ENCODE measurements at places on chromosomes 5 and 9. TPM values are rescaled to one million over a fixed set of nuclear protein-coding genes. Genes with fewer than 3 reads are reported as not detected.
A peak's percentile ranks its signal among the peaks of the same experiment; 100 is the strongest.

- DNase-seq = no peak
Observed at GRCh38 chr9:72813544-72813943, 139.3 kb downstream of the ALDH1A1 start.

DNA sequence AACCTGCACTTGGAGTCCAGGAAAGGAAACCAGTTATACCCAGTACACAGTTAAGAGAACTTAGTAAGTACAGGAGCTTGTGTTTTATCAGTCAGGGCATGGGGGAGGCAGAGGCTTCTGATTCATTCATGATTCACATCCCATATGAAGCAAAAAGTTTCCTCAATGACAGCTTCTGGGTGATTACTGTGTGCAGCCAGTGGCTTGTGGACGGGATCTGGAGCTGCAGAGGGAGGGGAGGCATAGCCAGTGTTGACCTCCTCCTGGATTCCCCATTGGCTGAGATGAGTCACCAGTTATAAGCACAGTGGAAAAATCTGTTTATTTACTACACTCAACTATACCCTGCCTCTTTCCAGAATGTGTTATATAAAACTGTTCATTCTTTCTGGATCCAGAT, 17.7 kb downstream of the IL31RA start:
- no peak for DNase-seq

GRCh38 chr5:55485073-55485472, 49.7 kb downstream of the PLPP1 start:
- DNase-seq = no peak

DNA sequence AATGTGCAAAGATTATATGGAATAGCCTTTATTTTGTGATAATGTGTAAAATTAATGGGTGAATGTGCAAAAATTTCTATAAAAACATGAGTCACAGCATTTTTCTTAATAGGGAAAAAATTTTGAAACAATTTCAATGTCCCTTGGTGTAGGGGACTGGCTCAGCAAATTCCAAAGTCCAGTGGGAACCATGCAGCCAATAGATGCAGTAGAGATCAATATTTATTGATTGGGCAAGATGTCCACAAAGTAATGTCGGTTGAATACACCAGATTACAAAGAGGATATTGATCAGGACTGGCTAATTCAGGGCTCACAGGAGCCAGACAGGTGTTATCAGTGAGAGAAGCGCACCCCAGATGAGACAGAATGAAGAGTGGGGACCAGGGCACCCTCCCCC, 62.5 kb downstream of the AMBP start:
- DNase-seq = peak; percentile 8

DNA sequence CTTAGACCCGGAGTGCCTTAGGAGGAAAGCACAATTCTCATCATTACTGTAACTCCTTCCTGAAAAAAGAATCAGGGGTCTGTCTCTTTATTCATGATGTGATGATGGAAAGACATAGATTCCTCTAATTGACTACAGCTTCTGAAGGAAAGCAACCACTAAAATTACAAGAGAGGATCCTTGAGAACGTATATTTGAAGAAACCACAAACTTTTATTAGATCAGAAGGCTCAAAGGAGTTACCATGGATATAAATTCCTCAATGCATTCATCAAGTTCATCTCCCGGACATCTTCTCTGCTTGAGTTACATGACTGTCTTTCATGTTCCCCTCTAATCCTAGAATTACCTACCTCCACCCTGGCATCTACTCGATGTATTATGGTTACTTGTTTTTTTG, 104.1 kb upstream of the PAPPA start:
- no peak for DNase-seq

DNA sequence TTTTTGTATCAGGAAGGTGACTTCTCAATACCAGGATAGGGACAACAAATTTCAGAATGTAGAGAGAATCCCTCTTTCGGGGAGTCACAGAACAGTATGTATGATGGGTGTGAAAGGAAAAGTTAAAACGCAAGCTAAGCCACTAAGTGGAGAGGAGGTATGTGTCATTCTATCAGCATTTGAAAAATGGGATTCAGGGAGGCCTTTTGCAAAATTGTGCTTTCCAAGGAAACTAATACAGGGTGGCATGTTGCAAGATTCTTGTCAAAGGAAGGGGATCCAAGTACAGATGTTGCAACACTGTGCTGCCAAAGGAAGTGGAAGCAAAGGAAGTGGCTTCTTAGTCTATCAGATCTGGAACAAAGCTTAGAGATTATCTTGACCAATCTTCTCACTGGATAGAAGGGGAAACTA, 12.6 kb upstream of the TNIP1 start:
- no peak for DNase-seq

DNA sequence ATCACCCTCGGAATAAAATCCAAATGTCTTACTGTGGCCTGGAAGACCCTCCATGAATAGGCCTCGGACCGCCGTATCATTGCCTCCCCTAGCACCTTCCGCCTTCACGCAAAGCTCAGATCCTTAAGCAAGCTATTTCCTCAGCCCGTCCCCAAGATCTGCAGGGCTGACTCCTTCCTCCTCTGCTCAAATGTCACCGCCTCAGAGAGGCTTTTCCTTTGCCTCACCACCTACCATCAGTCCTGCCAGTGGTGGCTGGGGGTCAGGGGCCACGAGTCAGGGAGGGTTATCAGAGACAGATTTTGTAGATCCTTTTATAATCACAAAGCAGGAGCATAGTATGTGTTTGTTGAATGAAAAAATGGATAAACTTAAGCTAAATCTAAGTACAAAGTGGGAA, 74.4 kb upstream of the KIF2A start:
- DNase-seq = no peak

PCDHGA8 gene
- total RNA-seq = 1.5 TPM

RGP1 gene
- total RNA-seq = 37.8 TPM

SPINK13 gene
- not detected for total RNA-seq

NME5 gene
- total RNA-seq = 9.9 TPM

PDZD2 gene
- 2.4 TPM for total RNA-seq

KLHL9 gene
- total RNA-seq = 35.9 TPM

SLCO4C1 gene
- 4.0 TPM for total RNA-seq

STK32A gene
- total RNA-seq = 1.3 TPM
